ENCODE measurements at places on chromosomes 2 and 18. TPM values are rescaled to one million over a fixed set of nuclear protein-coding genes. Genes with fewer than 3 reads are reported as not detected.

The PHLPP1 gene
- 4.4 TPM for total RNA-seq

The CDH2 gene
- total RNA-seq, result 1.8 TPM

DNA sequence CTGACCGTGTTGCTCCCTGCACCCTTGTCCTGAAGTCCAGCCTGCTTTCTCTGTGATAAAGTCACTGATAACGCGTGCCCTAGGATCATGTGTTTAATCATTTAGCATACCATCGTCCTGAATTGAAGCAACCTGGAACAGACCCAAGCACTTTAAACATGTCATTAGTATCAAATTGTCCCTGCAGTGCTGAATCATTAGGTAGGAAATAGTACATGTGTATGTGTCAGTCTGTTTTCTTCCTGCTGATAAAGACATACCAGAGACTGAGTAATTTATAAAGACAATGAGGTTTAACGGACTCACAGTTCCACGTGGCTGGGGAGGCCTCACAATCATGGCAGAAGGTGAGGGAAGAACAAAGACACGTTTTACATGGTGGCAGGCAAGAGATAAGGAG lies 2.8 kb downstream of the ASB18 start:
- peak; percentile 26 for DNase-seq

GRCh38 chr18:10860928-10861327 lies 288.4 kb downstream of the PIEZO2 start:
- DNase-seq, result no peak

DNA sequence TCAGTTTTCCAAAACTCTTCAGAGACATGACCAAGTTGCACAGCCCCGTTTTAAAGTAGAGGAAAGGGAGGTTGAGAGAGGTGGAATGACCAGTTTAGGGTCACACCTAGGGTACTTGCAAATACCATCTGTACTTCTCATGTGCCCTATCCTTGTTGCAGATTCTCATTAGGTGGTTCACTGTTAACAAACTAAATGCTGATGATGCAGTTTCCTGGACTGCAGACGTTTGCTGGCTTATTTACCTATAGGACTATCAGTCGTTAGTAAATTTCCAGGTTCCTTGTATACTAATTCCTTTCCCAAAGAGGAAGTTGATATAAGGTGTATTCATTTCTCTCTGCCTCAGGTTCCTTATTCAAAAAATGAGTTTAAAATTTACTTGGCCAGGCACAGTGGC lies 1.4 kb downstream of the FARP2 start:
- no peak for DNase-seq

GRCh38 chr18:58392324-58393000 lies 236.4 kb downstream of the ALPK2 start:
- peak; percentile 76 for DNase-seq

All from dermis microvascular lymphatic vessel endothelial cell (primary cell).